ENCODE measurements at places on chromosomes 2 and 18. TPM values are rescaled to one million over a fixed set of nuclear protein-coding genes. Genes with fewer than 3 reads are reported as not detected.

DNA sequence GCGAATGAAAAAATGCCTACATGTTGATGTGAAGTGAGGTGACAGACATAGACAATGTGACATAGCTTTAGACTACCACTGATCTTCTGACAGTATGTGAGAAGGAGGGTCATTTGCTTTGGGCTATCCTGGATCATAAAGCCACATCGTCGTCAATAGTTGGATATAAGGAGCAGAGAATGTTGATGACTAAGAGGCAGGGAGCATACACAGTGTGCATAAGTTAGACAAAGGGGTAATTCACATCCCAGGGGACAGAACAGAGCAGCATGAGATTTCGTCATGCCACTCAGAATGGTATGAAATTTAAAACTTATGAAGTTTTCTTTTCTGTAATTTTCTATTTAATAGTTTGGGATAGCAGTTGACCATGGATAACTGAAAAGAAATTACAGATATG lies 403.2 kb downstream of the DSC3 start:
- no peak for ATAC-seq

Gene BCL2
- total RNA-seq: 95.4 TPM

DNA sequence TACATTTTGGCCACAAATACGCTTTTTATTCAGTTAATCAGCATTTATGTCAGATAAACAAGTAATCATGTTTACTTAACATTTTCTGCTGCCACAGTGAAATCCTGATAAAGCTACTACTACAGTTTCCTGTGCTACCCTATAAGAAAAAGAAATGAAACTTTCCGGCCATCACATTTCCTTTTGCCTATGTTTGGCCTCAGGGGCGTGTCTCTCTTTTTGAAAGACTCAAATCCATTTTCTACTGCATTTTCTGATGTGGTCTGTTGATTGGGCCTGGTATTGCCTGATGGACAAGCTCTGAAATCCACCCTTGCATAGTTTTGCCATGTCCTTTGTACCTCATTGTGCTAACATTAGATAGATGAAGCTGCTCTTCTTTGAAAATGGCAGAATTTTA lies 152.6 kb downstream of the AGPS start:
- ATAC-seq: no peak

Gene MPP4
- total RNA-seq: not detected
